ENCODE measurements at places on chromosomes 4 and X. TPM values are rescaled to one million over a fixed set of nuclear protein-coding genes. Genes with fewer than 3 reads are reported as not detected.

SPOCK3 gene
- total RNA-seq, result not detected

TLR8 gene
- total RNA-seq, result under 0.01 TPM

SLC9B1 gene
- total RNA-seq, result 0.29 TPM

GNRHR gene
- not detected for total RNA-seq

PNMA6F gene
- not detected for total RNA-seq

CLDN34 gene
- total RNA-seq, result under 0.01 TPM

VCX3B gene
- total RNA-seq, result not detected

MAGEE2 gene
- total RNA-seq, result not detected

ANXA3 gene
- total RNA-seq, result 2.1 TPM

ARHGEF9 gene
- total RNA-seq, result 17.7 TPM

ARAP2 gene
- total RNA-seq, result 3.6 TPM

ETDA gene
- not detected for total RNA-seq

AFM gene
- total RNA-seq, result not detected

TKTL2 gene
- not detected for total RNA-seq

EXOC1L gene
- not detected for total RNA-seq

COX18 gene
- total RNA-seq, result 25.9 TPM

CETN2 gene
- total RNA-seq, result 42.1 TPM

WNK3 gene
- total RNA-seq, result 1.1 TPM

RAB9B gene
- total RNA-seq, result 1.8 TPM

PNCK gene
- total RNA-seq, result 0.29 TPM

ZAR1 gene
- total RNA-seq, result not detected

OPRPN gene
- not detected for total RNA-seq

TBX22 gene
- not detected for total RNA-seq

RTL3 gene
- under 0.01 TPM for total RNA-seq

FRG2 gene
- total RNA-seq, result not detected

PPBP gene
- 0.36 TPM for total RNA-seq

XAGE2 gene
- total RNA-seq, result not detected

POLA1 gene
- 10.0 TPM for total RNA-seq

CRMP1 gene
- under 0.01 TPM for total RNA-seq

NKX3-2 gene
- 1.2 TPM for total RNA-seq

PTPN13 gene
- 87.8 TPM for total RNA-seq

ZDHHC15 gene
- 0.59 TPM for total RNA-seq

ESX1 gene
- not detected for total RNA-seq

KLHL13 gene
- total RNA-seq, result 13.8 TPM

TAF7L gene
- total RNA-seq, result 0.36 TPM

UGT2B17 gene
- total RNA-seq, result not detected

CHRDL1 gene
- 25.9 TPM for total RNA-seq

ASB5 gene
- total RNA-seq, result 0.29 TPM

KIAA1210 gene
- not detected for total RNA-seq

CWH43 gene
- total RNA-seq, result not detected

P2RY4 gene
- 0.29 TPM for total RNA-seq

AMTN gene
- total RNA-seq, result not detected

HERC5 gene
- 0.88 TPM for total RNA-seq

NDP gene
- total RNA-seq, result 0.59 TPM

FSTL5 gene
- not detected for total RNA-seq

TSPAN6 gene
- total RNA-seq, result 37.3 TPM

BEX5 gene
- not detected for total RNA-seq
